ENCODE measurements at places on chromosomes 5 and 9. TPM values are rescaled to one million over a fixed set of nuclear protein-coding genes. Genes with fewer than 3 reads are reported as not detected.
A peak's percentile ranks its signal among the peaks of the same experiment; 100 is the strongest.

- H3K36me3 ChIP-seq, result no peaks in the 10 kb centered on the region
- no peaks in the 10 kb centered on the region for H3K27me3 ChIP-seq
- H3K4me3 ChIP-seq, result no peak overlapping the region
- H3K4me1 ChIP-seq, result peaks cover 21% of the 10 kb centered on the region
- no peak for DNase-seq
- H3K27ac ChIP-seq, result peak overlapping the region; percentile 47
Measured at GRCh38 chr5:60993425-60993824, 48.4 kb downstream of the NDUFAF2 start.

The HAVCR2 gene
- 1.9 TPM for polyA plus RNA-seq

GRCh38 chr5:151627650-151628049, 36.5 kb upstream of the FAT2 start:
- H3K4me1 ChIP-seq, result peaks cover 35% of the 10 kb centered on the region
- no peaks in the 10 kb centered on the region for H3K36me3 ChIP-seq
- peak overlapping the region; percentile 14 for H3K27ac ChIP-seq
- H3K4me3 ChIP-seq, result no peak overlapping the region
- no peak for DNase-seq

DNA sequence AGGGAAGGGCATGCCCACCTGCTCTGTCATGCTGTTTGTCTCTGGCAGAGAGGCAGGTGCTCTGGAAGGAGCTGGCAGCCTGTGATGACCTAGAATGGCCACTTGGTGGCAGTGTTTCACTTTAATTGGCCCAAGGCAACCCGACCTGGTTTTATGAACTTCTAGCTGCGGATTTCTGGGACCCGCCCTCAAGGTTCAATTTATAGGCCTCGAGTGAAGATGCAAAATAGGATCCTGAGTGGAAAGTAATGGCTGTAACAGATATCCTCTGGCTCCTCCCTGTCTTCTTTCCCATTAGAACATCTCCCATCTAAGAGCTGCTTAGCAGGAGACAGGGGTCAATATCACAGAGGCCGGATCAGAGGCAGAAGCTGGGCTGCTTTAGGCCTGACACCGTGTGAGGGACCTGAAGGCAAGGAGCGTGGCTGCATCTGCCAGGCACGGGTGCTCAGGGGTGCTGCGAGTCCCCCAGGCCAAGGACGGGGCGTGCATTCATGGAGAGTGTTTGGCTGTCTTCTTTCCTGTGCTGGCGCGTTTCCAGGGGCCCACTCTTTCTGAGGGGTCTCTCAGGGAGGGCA, 56.7 kb upstream of the SLC28A3 start:
- no peak overlapping the region for H3K27ac ChIP-seq
- H3K4me1 ChIP-seq, result no peaks in the 10 kb centered on the region
- no peaks in the 10 kb centered on the region for H3K27me3 ChIP-seq
- peak; percentile 50 for DNase-seq
- H3K36me3 ChIP-seq, result no peaks in the 10 kb centered on the region

DNA sequence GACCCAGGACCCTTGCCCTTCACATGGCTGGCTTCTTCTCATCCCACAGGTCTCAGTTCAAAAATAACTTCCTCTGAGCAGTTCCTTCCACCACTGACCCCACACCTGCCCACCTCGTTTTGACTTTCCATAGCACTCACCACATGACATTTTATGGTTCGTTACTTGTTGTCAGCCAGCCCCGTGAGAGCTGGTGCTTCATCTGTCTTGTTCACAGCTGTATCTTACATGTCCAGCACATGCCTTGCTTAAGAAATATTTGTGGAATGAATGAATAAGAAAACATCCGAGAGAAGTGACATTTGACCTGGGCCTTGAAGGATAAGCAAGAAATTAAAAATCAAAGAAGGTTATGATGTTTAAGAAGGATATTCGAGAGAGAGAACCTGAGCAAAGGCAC, 193.9 kb downstream of the RFK start:
- no peaks in the 10 kb centered on the region for H3K36me3 ChIP-seq
- no peak overlapping the region for H3K4me3 ChIP-seq
- H3K27me3 ChIP-seq, result no peaks in the 10 kb centered on the region
- no peak for DNase-seq
- H3K4me1 ChIP-seq, result no peaks in the 10 kb centered on the region

The ARL14EPL gene
- not detected for polyA plus RNA-seq

The SLC25A46 gene
- 47.2 TPM for polyA plus RNA-seq

The CCNI2 gene
- polyA plus RNA-seq, result 0.50 TPM

DNA sequence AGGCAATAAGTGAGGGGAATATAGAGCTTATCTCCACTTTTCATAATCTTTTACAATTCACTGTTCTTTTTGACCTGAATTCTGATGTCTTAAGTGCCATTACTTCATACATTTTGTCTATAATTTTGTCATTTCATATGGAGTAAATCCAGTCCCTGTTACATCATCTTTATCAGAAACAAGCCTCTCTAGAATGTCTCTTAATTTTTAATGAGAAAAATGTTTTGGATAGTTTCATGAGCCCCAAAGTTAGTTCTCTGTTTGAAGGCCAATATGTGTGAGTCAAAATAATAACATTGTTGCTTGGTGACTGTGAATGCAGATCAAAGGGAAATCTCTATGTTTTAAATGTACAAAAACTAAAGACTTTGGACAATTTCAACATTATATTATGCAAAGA, 329.6 kb upstream of the ARRDC3 start:
- no peaks in the 10 kb centered on the region for H3K27me3 ChIP-seq
- no peaks in the 10 kb centered on the region for H3K36me3 ChIP-seq
- no peak overlapping the region for H3K27ac ChIP-seq

The PCDHA9 gene
- not detected for polyA plus RNA-seq

GRCh38 chr9:115951977-115952376, 201.6 kb upstream of the PAPPA start:
- H3K27ac ChIP-seq, result no peak overlapping the region
- H3K27me3 ChIP-seq, result no peaks in the 10 kb centered on the region
- no peaks in the 10 kb centered on the region for H3K36me3 ChIP-seq
- no peaks in the 10 kb centered on the region for H3K4me1 ChIP-seq
- no peak overlapping the region for H3K4me3 ChIP-seq

GRCh38 chr5:270340-270739, 1.1 kb upstream of the PDCD6 start:
- peak overlapping the region; percentile 80 for H3K27ac ChIP-seq
- peaks cover 6% of the 10 kb centered on the region for H3K4me1 ChIP-seq
- peaks cover 25% of the 10 kb centered on the region for H3K36me3 ChIP-seq
- DNase-seq, result no peak
- peak overlapping the region; percentile 97 for H3K4me3 ChIP-seq

DNA sequence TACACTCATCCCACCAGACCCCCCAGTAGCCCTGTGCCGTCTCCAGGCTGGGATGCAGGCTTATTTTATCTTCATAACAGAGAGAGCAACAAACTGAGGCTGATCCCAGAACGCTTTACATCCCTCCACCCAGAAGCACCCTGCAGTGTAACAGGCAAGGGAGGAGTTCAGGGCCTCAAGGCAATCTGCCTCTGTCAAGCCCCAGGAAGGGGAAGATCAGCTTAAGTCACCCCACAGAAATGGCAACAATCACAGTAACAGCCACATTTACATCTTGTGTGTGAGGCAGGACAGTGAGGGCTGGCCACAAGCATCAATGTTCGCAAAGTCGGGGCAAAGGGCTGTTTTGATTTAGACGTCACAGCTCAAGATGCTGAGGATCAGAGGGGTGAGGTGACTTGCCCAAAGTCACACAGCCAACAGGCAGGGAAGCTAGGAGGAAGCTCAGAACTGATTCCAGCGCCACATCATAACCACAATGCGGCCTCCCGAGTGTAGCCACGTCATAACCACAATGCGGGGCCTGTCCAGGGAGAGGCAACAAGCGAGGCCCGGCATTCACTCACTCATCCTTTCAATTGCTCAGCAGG, 14.4 kb downstream of the STK10 start:
- no peak overlapping the region for H3K4me3 ChIP-seq
- peak overlapping the region; percentile 70 for H3K27ac ChIP-seq
- no peaks in the 10 kb centered on the region for H3K36me3 ChIP-seq
- peaks cover 54% of the 10 kb centered on the region for H3K4me1 ChIP-seq
- DNase-seq, result peak; percentile 54

The STING1 gene
- polyA plus RNA-seq, result 20.4 TPM

GRCh38 chr5:34736445-34737115, 80.5 kb downstream of the RAI14 start:
- no peak for DNase-seq
- H3K27me3 ChIP-seq, result no peaks in the 10 kb centered on the region
- no peaks in the 10 kb centered on the region for H3K4me1 ChIP-seq
- no peak overlapping the region for H3K27ac ChIP-seq
- H3K36me3 ChIP-seq, result no peaks in the 10 kb centered on the region

DNA sequence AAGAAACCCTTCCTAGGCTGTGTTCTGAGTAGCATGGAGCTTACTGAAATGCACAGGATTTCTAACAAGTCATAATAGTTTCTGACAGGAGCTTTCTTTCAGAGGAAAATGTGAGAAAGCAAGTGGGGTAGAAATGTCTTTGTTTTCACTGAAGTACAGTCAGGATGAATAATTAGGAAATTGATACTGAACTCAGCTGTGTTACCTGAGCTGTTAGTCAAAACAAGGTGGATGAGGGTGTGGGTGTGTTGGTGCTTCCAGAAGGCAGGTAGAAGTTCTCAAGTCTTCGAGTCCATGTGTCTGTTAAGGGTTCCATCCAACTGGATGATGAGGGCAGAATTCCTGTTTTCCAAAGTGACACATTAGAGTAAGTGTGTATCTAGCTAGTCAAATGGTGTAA, 122.4 kb downstream of the BASP1 start:
- H3K4me1 ChIP-seq, result no peaks in the 10 kb centered on the region
- no peak overlapping the region for H3K4me3 ChIP-seq
- no peaks in the 10 kb centered on the region for H3K36me3 ChIP-seq
- no peak for DNase-seq

DNA sequence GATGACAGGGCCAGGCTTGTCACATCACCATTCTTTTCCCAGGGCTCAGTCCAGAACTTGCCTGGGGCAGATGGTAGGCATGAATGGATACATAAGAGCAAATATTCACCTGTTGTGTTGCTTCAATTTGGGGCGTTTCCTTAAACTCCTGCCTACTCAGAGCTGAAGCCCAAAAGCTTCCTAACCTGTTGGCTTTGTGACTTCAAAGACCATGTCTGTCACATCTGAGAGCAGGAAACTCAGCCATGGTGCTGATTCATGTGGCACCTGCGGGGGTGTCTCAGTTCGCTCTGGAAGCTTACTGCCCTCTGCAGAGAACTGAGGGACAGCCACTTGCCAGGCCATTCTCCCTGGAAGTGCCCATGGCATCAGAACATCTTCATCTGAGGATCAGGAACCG, 246.6 kb downstream of the HSPA4 start:
- H3K27ac ChIP-seq, result no peak overlapping the region
- H3K4me3 ChIP-seq, result no peak overlapping the region
- no peaks in the 10 kb centered on the region for H3K27me3 ChIP-seq
- no peaks in the 10 kb centered on the region for H3K36me3 ChIP-seq
- no peak for DNase-seq

DNA sequence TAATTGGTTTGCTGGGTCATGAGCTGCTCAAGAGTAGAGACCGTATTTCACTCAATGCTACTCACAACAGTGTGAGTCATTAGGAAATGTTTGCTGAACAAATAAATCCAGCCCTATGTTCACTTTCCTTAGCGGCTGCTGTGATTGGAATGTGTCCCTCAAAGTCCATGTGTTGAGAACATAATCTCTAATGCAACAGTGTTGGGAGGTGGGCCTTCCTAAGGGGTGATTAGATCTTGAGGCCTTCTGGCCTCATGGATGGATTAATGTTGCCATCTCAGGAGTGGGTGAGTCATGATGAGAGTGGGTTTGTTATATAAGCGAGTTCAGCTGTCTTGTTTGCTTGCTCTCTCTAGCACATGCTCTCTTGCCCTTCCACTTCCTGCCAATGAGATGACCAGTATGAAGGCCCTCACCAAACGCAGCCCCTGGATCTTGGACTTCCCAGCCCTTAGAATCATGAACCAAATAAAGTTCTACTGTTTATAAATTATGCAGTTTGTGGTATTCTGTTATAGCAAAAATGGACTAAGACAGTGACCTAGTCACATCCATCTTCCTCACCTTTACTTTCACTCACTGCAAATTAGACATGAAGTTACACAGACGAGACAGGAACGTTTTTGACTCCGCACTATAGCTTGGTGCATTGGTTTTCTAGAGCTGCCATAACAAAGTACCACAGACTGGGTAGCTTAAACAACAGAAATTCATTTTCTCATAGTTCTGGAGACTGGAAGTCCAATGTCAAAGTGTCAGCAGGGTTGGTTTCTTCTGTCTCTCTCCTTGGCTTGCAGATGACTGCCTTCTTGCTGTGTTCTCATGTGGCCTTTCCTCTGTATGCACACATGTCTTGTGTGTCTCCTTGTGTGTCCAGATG, 50.9 kb upstream of the FAM169A start:
- H3K4me1 ChIP-seq, result no peaks in the 10 kb centered on the region
- no peak overlapping the region for H3K4me3 ChIP-seq
- no peak overlapping the region for H3K27ac ChIP-seq
- H3K36me3 ChIP-seq, result no peaks in the 10 kb centered on the region
- no peaks in the 10 kb centered on the region for H3K27me3 ChIP-seq

DNA sequence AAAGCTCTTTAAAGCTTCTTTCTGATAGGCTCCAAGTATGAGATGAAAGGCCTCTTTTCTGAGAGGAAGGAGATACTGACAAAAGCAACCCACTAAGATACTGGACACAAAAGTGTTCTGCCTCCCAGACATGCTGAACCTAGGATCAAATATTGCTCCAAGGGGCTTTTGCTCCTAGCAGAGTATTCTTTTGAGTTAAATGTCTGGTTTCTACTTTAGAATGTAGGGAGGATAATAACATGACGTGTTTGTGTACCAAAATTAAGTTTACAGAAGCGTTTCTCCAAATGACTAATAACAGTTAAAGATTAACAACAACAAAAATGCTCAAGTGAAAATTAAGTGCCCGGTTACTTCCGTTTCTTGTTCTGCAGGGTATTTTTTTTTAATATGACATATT, 2293.3 kb upstream of the C9orf72 start:
- no peaks in the 10 kb centered on the region for H3K36me3 ChIP-seq
- no peak for DNase-seq
- H3K27ac ChIP-seq, result no peak overlapping the region
- H3K4me1 ChIP-seq, result no peaks in the 10 kb centered on the region

- no peak overlapping the region for H3K27ac ChIP-seq
- H3K4me3 ChIP-seq, result no peak overlapping the region
- H3K27me3 ChIP-seq, result no peaks in the 10 kb centered on the region
- DNase-seq, result no peak
- H3K4me1 ChIP-seq, result peaks cover 3% of the 10 kb centered on the region
Measured at GRCh38 chr9:100441911-100442361, 15.0 kb downstream of the MSANTD3 start.

The IL13 gene
- not detected for polyA plus RNA-seq

DNA sequence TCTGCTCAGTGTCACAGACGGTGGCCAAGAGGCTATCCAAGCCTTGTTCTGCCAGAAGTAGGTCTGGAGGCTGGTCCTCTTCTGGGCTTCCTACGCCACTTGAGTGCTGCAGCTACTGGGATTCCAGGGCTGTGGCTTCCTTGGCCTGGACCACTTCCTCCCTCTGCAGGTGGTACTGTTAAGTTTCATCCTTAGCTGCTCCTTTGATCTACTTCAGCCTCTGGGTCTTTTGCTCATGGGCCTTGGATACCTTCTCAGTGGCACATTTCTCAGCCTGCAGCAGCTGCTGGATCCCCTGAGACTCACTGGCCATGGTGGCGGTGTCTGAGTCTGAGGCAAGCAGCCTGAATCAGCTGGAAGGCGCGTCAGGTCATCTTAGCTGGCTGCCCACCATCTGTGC, 10.3 kb downstream of the CNOT8 start:
- H3K4me3 ChIP-seq, result no peak overlapping the region
- DNase-seq, result no peak
- H3K36me3 ChIP-seq, result peaks cover 91% of the 10 kb centered on the region
- no peaks in the 10 kb centered on the region for H3K27me3 ChIP-seq
- no peaks in the 10 kb centered on the region for H3K4me1 ChIP-seq

- peaks cover 26% of the 10 kb centered on the region for H3K27me3 ChIP-seq
- H3K27ac ChIP-seq, result peak overlapping the region; percentile 78
- no peak overlapping the region for H3K4me3 ChIP-seq
- H3K36me3 ChIP-seq, result no peaks in the 10 kb centered on the region
- no peak for DNase-seq
Measured at GRCh38 chr5:141879941-141880738, 1.9 kb upstream of the PCDH1 start.
